ENCODE measurements at places on chromosomes 2 and 18.
A peak's percentile ranks its signal among the peaks of the same experiment; 100 is the strongest.

- DNase-seq, result no peak
Observed at GRCh38 chr2:166249318-166249717, 121.5 kb upstream of the SCN1A start.

DNA sequence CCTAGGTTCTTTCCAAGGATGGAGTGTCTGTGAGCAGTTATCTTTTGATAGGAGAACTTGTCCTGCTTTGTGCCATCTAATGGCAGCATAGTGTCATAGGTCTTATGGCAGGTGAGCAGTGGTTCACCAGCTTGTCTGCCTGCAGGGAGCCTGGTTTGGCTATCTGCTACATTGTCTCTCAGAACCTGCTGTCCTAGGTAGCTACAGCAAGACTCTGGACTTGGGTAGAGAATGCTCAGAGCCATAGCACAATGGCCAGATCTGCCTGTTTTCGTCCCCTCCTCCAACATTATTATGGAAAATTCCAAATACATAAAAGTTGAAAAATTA lies 28.3 kb downstream of the AGFG1 start:
- no peak for DNase-seq

- no peak for DNase-seq
Observed at GRCh38 chr2:134290358-134290757, 36.5 kb downstream of the MGAT5 start.

DNA sequence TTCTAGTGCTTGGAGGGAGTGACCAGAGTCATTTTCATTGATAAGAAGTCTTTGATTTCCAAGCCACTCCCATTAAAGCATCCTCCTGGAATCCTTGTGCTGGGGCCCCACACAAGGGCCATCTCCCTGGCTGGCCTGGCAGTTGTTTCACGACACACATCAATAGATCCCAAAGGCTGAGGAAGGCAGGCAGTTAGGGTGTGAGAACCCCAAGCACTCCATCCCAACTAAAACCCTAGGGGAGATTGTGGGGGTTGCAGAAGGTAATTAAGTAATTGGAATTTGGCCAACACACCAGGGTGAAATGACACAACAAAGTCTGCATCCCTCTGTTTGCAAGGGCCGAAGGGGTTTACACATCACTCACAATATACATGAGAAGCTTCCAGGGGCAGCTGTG lies 578.1 kb upstream of the SYT4 start:
- DNase-seq, result no peak

- peak; percentile 70 for DNase-seq
Observed at GRCh38 chr2:144331674-144332355, 188.1 kb downstream of the ZEB2 start.
